GM10248 (cell line): ENCODE measurements at places on chromosomes 7 and 10.

- DNase-seq, result no peak
Observed at GRCh38 chr7:106166651-106167342, 54.7 kb upstream of the SYPL1 start.

GRCh38 chr10:24483701-24484100 is 240.0 kb downstream of the ARHGAP21 start:
- no peak for DNase-seq

DNA sequence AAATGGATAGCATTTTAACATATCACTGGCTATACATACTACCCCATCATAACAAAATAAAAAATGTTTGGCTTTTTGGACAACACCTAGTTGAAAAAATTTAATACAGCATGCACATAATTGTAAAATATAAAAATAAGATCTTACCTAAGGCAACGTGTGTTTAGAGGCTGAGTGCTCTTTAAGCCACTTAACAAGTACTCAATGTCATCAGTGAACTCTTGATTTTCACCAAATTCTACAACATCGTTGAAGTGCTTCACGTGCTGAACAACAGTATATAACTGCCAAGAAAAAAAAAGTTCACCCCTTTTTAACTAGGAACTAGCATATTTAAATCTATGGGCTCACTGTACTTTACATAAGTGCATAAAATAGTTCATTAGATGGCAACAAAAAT is 49.5 kb downstream of the WAPL start:
- no peak for DNase-seq

- no peak for DNase-seq
Observed at GRCh38 chr7:11604505-11604904, 227.5 kb downstream of the THSD7A start.

DNA sequence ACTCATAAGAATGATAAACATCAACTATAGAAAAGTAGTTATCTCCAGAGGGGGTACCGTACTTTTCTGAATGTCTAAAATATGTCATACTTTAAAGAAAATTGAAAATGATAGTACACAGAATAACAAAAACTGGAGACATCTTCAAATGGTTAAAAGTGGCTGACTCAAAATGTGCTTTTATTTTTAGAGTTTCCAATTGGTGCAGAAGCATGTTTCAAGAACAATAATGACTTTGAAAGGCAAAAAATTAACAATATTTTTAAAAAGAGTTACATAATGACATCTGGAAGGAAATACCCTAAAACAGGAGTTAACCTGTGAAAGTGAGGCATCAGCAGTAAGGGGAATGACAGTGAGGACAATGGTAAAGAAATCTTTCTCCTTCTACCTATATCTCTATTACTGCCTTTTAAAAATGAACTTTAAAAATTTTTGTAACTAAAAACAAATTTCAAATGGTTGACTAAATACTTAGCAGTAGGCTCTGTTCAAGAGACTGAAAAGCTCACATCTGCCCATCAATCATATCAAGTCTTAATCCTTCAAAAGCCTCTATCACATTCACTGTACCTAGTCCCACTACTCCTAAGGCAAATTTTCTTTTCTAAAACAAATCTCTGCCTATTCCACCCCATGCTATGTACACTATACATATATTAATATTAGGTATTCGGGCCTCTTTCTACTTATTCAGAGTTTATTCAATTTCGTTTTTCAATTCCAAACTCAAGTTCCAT is 3.0 kb downstream of the ASZ1 start:
- peak; percentile 16 for DNase-seq

DNA sequence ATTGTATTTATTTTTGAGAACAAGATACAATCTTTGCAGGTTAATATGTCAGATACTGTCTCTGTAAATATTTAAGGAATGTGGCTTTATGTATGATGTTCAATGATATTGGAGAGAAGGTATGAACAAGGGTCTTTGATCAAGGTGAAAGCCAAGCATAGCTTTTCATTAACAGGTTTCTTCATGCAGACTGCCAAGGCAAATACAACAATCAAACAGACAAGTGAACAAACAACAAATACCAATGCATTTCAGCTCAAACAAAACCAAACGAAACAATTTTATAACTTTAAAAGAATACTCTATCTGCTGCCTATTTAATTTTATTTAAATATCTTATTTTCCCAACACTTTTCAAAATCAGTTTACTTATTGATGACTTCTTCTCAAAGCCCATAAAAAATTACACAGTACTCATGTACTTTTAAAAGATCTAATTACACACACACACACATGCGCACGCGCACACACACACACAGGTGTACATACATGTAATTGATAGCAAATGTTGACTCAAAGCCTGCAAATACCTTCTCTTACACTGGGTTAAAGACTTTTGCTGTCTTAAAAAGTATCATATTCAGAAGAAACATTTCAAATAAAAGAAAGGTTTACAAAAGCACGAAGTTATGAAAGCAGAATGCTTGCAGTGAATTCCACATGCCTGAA is 201.1 kb upstream of the CCDC6 start:
- no peak for DNase-seq

DNA sequence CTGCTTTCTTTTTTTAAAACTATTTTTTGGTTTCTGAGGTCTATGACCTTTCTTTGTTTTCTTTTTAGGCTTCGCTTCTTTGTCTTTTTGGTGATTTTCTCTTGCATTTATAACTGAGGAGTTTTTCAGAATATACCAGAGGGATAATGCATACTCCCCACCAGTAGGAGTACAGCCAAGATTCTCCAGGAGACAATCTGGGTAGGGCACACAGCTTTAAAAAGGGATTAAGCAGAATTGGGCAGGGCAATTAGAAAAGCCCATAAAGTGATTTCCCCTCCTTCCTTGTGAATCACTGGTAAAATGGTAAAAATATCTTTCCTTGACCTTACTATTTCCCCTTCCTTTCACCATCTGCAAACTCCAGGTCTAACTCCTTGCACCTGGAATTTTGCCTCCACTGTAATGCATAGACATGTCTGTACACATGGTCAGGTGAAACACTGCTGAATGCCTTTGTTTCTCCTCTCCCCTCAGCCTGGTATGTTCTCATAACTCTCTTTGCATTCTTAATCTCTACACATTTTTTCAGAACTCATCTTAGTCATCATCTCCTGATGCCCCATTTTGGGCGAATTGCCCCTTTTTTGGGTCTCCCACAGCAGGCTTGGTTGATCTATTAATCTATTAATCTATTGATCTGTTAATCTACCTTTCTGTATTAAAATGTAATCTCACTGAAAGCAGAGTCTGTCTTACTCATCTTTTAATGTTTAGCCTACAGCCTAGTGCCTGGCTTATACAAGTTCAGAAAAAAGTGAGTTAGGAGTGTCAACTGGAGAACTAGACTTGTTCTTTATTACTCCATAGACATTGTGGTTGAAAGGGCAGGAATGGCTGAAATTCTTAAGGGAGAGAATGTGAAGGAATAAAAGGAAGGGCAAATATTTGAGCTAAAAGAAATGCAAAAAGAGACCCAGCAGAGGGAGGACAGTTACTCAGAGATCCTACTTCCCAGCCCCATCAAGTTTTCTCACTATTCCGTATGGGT is 64.6 kb downstream of the MDFIC start:
- no peak for DNase-seq

- peak; percentile 32 for DNase-seq
Observed at GRCh38 chr10:14325325-14325955, 5.3 kb downstream of the FRMD4A start.

DNA sequence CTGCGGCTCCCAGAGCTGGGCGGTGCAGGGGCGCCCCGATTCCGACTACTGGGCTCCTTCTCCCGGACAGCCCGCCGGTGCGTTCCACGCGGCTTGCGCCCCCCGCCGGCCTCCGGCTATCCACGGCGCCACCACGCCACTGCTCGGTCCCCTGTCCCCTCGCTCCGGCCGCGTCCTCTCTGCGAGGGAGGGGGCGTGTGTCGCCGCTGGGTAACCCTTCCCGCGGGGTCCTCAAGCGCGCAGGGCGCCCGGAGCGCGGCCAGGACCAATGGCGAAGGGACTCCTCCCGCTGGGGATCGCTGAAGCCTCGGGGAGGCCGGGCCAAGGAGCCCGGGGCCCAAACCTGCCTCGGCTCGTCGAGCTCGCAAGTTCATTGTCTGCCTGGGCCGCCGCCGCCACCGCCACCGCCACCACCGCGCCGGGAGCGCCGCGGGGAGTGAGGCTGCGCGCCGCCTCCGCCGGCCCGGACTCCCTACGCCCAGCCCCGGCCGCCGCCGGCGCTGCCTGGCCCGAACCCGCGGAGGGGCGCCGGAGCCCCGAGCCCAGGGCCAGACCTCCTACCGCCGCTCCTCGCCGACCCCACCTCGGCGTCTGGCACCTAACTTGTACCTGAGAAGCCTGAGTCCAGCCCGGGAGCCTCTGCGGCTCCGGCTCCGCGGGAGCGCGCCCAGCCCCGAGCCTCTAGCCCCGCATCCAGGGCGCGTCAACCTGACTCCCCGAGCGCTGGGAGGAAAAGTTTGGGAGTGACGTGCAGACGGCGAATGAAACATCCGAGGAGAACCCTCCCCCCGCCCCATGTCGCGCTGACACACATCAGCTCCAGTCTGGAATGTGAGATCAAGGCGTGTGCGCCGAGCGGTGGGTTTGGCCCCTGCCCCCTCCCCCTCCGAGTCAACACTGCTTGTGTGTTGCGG is at the start of gene CHST15:
Gene CHST15 (minus strand): TSS at position 739 of the 914 bp plus-strand sequence. CDS start 47,386 bp downstream, outside the sequence.
- no peak for DNase-seq

- no peak for DNase-seq
Observed at GRCh38 chr10:21166557-21167287, 269.6 kb upstream of the NEBL start.

- no peak for DNase-seq
Observed at GRCh38 chr10:124233546-124234138, 140.2 kb upstream of the CHST15 start.

DNA sequence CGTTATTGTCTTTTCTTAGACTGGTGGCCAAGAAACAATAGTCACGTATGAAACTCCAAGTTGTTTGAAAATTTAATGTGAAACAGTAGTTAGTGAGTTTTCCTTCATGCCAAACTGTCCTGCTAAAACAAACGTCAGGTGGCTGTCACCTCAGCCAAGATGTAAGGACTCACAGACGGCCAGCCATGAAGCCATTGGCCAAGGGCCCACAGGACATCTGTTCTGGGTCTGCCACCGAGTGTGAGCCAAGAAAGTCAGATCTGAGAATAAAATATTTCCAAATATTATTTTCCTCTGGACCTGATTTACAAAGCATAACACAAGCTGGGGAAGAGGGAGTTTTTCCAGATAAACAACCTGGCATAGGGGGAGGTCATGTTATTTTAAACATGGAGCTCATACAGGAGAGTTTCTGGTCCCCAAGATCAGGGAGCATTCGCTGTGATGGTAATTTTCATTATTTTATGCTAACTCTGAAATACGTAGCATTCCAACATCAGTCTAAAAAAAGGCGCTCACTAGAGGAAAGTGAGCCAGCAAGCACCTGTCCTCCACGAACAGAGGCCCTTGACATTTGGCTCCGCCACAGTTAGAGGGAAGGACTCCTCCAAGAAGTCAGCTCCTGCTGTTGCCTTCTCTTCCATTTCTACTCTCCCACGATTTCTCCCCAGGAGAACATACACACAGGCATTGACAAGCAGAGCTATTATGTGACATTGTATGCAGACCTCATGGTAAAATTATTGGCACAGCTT is 38.9 kb upstream of the LANCL2 start:
- DNase-seq, result no peak

- no peak for DNase-seq
Observed at GRCh38 chr10:59287587-59288255, 74.6 kb downstream of the FAM13C start.

DNA sequence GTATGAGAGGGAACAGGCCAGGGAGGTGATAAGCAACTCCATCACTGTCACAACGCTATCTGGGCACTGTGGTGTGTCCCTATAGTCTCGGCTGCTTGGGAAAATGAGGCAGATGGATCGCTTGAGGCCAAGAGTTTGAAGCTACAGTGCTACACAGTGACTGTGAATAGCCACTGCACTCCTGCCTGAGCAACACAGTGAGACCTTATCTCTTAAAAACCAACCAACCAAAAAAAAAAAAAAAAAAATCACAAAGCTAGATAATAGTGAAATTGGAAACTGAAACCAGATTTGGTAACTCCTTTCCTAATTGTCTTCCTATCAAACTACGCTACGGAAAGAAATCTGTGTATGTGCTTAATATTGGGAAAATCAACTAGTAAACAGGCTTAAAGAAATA is 14.1 kb downstream of the MICU1 start:
- no peak for DNase-seq

DNA sequence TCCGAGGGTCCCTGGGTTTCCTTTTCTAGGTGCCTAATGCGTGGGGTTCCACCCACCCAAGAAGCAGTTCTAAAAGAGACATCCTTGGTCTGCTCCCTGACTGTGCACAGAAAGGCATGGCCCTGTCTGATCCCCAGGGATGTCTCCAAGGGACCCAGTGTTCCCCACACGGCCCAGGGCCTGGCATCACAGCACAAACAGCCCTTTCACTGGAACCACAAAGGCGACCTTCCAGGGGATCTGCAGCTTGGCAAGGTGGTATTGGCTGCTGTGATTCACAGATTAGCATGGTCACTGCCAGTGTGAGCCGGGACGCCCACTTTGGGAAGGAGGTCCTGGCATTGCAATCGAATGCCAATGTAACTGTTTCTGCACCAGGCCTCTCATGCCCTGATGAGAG is 6.4 kb downstream of the KCNMA1 start:
- DNase-seq, result no peak

DNA sequence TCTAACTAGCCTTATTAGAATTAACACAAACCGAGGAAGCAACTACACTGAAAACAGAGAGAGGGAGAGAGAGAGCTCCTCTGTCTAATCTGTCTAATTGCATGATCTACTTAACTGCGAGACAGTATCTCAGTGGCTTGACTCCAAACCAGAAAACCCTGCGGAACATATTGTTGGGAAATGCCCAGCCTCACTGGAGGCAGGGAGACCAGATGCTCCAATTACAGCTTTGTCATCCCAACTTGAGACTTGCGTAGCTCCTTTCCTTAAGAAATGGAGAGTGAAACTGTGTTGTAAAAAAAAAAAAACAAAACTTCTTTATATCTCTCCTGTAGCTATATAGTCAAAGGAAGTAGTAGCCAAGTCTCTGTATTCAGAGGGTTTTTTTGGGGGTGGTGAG is 52.0 kb upstream of the ZNRF2 start:
- DNase-seq, result no peak

DNA sequence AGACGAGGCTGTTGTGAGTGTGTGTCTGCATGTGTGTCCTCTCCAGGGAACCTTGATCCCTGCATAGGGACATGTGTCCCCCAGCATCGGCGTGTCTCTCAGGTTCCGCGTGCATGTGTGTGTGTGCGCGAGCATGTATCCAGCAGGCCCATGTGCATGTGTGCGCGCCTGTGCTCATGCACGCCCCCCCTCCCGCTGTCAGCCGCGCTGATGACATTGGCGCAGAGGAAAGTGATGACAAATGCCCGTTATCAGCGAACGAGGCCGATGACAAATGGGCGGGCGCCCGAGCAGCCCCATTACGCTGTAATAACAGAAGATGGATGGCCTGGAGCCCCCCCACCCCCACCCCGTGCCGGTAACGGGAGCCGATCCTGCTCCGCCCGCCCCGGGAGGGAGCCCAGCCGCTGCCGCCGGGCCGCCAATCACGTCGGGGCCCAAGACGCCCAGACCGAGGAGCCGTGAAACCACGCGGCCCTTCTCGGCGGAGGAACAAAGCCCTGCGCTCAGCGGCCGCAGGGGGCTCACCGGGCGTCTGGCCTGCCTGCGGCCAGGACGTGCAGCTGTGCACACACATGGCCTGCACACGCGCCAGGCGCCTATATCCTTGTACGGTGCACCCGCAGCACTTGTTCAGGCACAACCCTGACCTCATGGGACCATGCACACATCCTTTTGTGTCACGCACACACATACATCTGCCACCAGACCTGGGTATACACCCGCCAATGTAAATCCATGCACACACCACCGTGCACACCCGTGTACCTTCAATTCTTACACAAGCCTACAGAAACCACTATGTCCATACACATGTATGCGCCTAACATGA is 21.5 kb downstream of the POLL start:
- DNase-seq, result peak; percentile 65

GRCh38 chr7:6636741-6637543 is at the start of gene ZNF316:
ZNF316 (plus strand) TSS chr7:6637318; CDS start chr7:6642410, 5,092 bp downstream.
- DNase-seq, result peak; percentile 95
